Suppressor macrophage (primary cell): ENCODE measurements at places on chromosomes 1 and 21.

DNA sequence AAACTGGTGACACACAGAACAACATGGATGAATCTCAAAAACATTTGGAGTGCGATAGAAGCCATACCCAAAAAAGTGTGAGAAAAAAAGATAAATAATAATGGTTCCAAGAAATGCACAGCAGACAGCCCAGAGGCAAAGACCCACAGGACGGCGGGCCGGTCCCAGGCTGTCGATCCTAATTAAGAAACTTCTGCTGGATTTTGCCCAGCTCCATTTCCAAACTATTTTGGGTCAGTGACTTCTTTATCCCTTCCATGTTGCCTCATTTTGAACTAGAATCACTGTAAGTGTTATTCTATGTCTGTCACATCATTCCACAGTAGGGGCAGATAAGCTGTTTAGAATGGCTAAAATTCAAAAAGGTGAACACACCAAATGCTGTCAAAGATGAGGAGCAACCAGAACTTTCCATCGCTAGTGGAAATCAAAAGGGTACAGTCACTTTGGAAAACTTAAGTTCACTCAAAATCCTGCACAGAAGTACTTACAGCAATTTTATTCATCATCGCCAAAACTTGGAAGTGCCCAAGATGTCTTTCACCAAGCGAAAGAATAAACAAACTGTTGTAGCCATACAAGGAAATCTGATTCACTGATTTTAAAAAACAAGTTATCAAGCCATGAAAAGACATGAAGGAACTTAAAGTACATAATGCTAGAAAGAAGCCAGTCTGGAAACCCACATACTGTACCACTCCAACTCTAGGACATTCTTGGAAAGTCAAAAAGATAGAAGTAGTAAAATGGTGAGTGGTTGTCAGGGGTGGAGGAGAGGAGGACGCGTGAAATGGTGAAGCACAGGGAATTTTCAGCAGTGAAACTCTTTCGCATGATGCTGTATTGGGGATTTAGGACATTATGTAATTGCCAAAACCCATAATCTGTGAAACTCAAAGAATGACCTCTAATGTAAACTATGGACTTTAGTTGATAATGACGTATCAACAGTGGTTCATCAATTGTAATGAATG lies 7.5 kb downstream of the NBPF1 start:
- DNase-seq: no peak

DNA sequence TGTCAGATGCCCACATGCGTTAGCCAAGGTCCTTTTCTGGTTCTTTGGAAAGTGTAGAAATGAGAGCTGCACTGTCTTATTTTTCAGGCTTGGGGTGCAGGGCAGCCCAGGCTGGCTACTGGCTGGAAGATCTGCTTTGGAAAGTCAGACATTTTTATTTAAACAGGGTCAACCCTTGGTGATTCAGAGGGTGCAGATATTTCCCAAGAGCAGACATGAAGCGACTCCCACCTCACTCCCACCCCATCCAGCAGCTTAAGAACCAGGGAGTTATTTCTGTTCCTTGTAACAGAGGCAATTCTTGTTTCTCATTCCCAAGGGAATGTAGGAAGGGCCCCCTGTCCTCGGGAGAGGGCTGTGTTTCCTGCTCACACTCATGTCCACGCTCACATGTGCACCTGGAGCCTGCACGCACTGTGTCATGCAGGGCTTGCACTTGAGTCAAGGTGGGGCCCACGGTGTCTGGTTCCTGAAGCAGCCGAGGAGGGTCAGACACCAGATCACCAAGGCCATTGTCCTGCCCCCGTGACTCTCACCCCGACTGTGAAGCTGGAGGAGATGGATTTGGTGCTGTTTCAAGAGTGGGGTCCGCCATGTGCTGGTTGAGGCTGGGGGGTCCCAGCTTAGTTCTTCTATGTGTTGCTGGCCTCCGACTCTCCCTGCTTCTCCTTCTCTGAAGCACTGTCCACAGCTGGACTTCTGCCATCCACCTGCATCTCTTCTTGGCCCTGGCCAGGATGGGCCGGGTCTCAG lies 992 bp downstream of the S100A7A start:
- DNase-seq: no peak

DNA sequence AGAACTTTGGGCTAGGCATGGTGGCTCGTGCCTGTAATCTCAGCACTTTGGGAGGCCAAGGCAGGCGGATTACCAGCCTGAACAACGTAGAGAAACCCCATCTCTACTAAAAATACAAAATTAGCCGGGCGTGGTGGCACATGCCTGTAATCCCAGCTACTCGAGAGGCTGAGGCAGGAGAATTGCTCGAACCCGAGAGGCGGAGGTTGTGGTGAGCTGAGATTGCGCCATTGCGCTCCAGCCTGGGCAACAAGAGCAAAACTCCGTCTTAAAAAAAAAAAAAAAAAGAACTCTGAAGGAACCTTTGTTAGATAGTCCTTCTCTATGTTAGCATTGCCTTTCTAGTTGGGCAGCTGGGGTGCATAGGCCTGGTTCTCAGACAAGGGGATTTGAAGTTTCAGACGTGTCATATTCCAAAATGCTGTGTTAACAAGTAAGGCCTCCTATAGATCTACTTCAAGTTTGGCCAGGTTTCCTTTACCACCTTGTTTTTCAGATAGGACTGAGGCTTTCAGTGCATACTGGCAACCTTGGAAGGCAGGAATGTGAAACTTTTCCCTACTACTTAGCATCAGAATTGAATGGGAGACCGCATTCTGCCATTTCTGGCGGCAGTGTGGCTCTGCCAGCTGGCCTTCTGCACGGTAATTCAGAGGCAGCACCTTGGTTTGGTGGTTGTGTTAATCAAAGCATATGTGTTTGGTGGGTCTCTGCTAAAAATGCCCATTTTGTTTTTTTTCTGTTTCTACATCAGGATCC lies 6.1 kb downstream of the UQCRH start:
- no peak for DNase-seq

DNA sequence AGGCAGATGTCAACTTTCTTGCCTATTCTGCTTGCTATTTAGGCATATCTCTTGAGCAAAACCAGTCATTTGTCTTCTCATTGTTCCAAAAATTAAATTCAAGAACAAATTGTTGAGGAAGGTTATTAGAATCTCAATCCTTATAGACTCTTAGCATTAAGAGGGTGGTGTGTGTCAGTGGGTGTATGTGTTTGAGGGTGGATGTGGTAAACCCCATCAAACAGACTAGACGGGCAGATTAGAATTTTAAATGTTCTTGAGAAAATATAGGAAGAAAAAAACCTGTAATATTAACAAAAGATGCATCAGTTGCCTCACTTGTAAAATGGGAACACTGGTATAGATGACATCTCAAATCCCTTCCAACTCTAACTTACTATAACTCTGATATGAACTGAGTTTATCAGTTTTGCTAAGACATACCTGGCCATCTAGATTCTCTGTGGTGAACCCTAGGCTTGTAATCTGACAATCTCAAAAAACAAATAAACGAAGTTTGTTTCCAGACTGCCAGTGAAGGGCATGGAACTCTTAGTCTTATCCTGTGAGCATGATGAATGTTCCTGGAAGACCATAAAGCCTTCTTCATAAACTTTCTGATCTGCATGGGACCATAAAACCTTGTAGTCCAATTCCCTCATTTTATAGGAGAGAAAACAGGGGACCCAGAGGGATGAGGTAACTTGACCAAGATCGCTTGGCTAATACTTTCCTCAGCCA lies 176.3 kb upstream of the SGIP1 start:
- DNase-seq: no peak

DNA sequence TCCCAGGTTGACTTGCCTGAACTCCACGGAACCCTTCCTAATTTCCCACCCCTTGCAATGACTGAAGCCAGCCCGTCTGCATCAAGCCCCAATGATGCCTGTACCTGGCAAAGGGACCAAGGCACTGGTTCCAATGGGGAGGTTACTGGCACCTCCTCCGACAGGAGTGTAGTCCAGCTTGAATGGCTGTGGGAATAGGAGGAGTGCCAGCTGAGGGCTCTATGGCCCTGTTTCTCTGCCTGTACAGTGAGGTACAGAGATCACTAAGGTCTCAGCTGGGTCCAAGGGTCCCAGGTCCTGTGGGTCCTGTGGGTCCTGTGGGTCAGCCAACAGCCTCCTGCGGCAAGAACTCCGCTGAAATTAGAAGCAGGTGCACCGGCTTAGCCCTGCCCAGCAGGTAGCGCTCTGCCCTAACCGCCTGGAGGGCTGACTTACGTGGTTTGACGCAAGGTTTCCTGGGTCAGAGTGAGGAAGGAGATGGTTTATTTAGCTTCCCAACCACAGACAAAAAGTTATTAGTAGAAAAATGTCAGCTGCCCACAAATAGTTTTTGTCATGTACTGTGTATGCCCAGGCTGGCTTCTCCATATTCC lies 9.9 kb upstream of the SPRR4 start:
- DNase-seq: no peak
